Stimulated activated CD4-positive, alpha-beta T cell treated with anti-CD3 and anti-CD28 coated beads, Interleukin-15, amount 100 ng/mL, for 48 hours (primary cell): ENCODE measurements at places on chromosomes 5 and 9.

DNA sequence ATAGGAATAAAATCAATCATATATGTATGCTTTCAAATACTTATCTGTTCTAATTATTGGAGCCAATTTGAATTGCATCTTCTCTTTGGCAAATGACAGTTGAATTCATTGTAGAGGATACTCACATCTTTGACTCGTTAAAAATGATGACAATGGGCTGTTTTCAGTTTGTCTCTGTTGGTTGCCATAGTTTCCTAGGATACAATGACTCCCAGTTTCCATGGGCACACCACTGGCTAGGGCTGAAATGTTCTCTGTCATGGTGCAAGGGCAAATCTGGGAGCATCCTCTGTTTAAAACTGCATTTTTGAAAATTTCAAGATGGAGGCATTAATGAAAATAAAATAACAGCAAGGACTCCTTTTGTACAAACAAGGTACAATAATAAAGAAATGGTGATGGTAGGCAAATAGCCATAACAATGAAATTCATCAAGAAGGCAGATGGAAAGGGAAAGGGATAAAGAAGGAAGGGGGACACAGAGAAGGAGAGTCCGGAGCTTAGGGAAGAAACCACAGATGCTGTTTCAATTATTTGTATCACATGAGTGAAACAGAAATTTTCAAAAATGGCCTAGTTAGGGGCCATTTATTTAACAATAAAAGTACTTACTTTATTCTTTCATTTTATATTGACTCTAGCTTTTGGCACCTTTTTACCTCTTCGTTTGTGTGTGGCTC is 378.8 kb upstream of the SEMA6A start:
- DNase-seq = no peak

- DNase-seq = no peak
These were observed 155.7 kb downstream of the RMI1 start for GRCh38 chr9:84136119-84136868.

DNA sequence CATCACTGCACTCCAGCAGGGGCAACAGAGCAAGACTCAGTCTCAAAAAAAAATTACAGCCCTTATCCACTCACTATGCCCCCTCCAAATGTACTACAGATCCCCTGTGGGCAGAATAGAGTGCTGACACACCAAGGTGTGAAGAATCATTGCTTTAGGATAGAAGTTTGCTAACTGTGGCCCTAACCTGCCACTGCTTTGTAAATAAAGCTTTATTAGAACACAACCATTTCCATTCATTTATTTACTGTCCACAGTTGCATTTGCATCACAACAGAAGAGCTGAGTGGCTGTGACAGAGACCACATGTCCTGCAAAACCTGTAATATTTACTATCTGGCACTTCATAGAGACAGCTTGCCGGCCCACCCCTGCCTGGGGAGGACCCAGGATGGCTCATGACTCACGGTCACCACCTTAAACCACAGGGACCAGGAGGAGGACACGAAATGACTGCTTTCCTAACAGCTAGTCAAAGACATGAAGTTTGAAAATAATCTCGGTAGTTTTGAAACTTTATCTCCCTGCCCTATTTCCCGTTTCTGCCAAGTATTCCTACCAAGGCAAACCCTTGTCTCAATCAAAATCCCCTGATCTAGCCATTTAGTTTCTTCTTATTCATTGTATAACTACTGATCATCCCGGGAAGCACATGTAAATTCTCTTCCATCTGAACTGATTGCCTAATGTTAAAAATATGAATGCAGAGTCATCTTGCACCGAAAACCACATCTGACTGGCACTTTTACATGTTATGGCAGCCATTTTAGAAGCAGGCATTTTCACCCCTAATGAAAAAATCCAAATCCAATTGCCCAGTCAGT is 206.1 kb downstream of the SLIT3 start:
- no peak for DNase-seq

DNA sequence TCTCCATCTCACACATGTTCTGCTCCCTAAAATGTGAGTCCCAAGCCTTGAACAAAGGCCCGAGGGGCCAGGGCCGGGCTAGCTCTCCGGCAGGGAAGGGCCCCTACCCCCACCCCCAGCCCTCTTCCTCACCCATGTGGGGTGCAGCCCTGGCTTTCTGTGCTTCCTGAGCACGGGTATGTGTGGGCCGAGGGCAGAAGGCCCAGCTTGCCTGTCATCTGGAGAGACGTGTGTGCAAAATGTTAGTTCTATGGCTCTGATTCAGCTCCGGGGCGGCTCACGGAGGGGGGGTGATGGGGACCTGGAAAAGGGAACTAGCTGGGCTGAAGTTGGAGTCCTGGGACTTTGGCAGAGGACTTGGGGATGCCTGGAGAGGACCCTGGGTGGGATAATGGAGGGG is 90.3 kb upstream of the ARAP3 start:
- DNase-seq = no peak

DNA sequence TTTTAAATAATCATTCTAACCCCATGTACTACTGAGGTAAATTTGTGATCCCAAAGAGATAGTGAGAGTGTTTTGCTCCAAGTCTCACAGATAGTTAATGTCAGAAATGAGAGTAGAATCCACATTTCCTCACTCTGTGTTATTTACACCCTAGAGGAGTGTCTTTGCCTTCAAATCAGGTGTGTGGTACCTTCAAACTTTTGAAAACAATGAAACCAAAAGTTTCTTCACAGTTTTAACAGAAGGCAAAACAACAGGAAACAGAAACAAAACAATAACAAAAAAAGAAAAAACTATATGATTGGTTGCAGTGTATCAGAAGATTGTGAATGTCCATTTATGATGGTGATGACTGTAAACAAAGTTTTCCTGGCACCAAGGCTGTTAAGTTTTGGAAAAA is 85.9 kb downstream of the ERBIN start:
- DNase-seq = no peak

GRCh38 chr5:178450121-178451028 is 139.8 kb downstream of the COL23A1 start:
- DNase-seq = no peak
